ENCODE measurements at places on chromosomes 4 and X.

GRCh38 chr4:105060628-105061027, 86.0 kb upstream of the TET2 start:
- ATAC-seq, result no peak

GRCh38 chr4:138510053-138510452, 267.9 kb upstream of the SLC7A11 start:
- no peak for ATAC-seq

GRCh38 chr4:89215736-89216135, 91.9 kb downstream of the GPRIN3 start:
- ATAC-seq, result no peak

GRCh38 chr4:13537011-13537831, 7.1 kb downstream of the NKX3-2 start:
- no peak for ATAC-seq

DNA sequence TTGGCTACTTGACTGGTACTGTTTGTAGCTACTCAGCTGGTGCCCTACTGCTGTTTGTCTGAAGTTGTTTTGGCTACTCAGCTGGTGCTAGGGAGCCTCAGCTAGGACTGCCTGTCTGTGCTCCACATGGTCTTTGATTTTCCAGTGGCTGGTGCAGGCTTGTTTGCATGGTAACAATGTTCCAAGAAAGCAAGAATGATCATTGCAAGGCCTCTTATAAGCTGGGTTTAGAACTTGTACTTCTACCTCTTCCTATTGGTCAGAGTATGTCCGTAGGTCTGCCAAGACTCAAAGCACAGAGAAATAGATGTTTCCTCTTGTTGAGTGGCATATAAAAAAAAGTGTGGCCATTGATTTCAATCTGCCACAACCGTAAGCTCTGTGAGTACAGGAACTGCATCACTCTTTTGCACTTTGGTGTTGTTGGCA, 17.6 kb downstream of the NFKB1 start:
- peak; percentile 64 for ATAC-seq

DNA sequence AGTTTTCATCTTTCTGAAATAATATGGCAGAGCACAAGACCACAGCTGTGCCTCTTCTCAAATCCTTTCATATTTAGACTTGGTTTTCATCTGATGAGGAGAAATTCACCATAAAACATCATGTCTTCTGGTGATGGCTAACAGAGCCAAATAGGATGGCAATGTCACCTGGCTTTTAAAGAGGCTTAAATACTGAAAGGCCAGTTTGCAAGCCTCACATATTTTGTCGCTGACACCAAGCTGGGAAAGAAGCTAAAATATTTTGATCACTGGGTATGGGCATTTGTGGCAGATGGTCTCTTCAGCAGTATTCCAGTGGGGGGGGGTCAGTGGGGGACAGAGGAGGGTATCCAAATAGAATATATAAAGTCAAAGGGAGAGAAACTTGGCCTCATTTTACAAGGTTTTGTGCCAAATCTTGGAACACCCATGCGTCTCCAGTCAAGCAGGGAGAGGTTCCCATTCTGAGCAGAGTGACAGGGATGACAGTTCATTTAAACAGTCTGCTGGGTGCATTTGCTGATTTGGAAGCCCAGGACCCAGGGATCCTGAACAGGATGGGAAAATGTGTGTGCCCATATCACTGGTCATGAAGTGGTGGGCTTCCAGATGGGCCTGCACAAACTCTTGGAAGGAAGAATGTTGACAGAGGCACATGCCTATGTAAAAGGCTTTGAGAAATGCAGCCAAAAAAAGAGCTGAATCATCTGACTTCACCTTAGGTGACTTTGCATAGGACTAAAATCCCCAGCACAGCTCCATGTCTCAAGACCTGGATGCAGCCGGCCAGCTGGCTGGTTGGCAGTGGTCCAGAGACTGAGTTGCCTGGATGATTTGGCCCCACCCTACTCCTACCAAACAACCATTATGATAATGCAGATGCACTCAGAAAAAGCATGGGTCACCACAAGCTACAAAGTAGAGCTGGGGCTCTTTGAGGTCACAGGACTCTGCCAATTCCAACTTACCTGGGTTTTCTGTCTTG, 484.4 kb upstream of the NR3C2 start:
- peak; percentile 97 for ATAC-seq

DNA sequence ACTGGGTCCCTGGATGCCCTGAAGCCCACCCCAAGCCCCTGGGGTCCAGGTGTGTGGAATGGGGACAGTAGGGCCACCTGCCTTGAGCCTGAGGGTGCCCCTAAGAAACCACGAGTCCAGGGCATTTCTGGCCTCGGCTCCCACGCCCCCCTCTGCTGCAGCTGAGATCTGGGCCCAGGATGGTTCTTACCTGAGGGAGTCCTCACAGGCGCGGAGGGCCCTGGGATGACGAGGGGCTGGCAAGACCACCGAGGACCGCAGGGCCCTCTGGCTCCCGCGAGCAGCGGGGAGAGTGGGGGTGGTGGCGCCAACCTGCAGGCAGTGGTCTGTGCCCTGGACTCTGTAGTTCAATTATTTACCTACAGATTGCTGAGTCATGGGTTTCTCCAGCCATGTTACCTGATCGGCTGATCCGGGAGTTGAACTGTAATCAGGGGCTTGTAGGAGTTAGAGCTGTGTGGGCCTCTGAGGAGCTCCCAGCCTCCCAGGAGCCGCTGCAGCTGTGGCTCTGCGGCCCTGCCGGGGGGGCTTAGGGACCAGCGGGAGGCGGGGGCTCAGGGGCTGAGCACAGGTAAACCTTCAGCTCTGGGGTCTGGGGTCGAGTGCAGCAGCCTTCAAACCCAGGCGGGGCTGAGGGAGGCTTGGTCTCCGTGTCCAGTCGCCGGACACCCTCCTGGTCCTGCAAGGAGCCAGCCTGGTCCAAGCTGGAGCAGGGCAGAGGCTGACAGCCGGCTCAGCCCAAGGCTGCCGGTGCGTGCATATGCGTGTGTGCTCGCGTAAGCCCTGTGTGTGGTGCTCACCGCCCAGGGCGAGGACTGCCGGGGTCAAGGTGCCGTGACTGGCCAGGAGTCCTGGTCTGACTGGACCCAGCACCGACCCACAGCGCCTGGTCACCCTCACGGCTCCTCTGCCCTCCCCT, at the start of gene SLC26A1:
Gene SLC26A1, minus strand, starts transcription at position 294 of the 919 bp plus-strand sequence. CDS start 1,701 bp downstream, outside the sequence.
- ATAC-seq, result no peak

GRCh38 chr4:143411527-143412419, 75.1 kb downstream of the GAB1 start:
- peak; percentile 96 for ATAC-seq

DNA sequence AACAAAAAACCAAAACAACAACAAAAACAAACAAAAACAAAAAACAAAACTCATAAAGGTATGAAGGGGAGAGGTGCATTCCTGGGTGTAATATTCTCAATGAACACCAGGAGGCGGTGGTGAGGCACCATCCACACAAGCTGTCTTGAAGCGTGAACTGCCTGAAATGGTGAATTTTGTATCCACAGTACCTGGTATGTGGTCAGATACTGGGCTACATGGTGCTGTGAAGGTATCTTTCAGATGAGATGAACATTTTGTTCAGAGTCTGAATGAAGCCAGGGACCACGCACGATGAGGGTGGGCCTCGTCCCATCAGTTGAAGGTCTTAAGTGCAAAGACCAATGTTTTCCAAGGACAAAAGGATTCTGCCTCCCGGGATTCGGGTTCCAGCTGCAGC, 58.5 kb downstream of the ASMT start:
- no peak for ATAC-seq

GRCh38 chr4:169437299-169438047, 166.7 kb upstream of the SH3RF1 start:
- no peak for ATAC-seq

- no peak for ATAC-seq
Observed at GRCh38 chr4:14917298-14917633, 85.0 kb upstream of the CPEB2 start.

GRCh38 chrX:12702509-12703091, 88.6 kb upstream of the PRPS2 start:
- ATAC-seq, result no peak
